ENCODE measurements at places on chromosomes 3 and 15. TPM values are rescaled to one million over a fixed set of nuclear protein-coding genes. Genes with fewer than 3 reads are reported as not detected.

The SLC51B gene
- not detected for total RNA-seq

The SLC12A8 gene
- total RNA-seq: 0.68 TPM

The ZNF717 gene
- 16.5 TPM for total RNA-seq

The RLBP1 gene
- total RNA-seq: not detected

The NRROS gene
- 31.8 TPM for total RNA-seq

The PAQR5 gene
- total RNA-seq: not detected

The SLC38A3 gene
- total RNA-seq: not detected

The PLCH1 gene
- total RNA-seq: 0.15 TPM

The SELENOK gene
- total RNA-seq: 35.5 TPM

The GRM7 gene
- not detected for total RNA-seq

The CYP1A2 gene
- not detected for total RNA-seq

The TMCO5A gene
- not detected for total RNA-seq

The FAM107A gene
- not detected for total RNA-seq

The CTXN2 gene
- total RNA-seq: not detected

The AMOTL2 gene
- total RNA-seq: not detected
